Activated CD4-positive, alpha-beta memory T cell treated with anti-CD3 and anti-CD28 coated beads, Interleukin-2, amount 10 ng/mL, durations not matched to agents 7 days and 5 days (primary cell): ENCODE measurements at places on chromosomes 1 and 21. TPM values are rescaled to one million over a fixed set of nuclear protein-coding genes. Genes with fewer than 3 reads are reported as not detected.

GRCh38 chr1:39301606-39302005 lies 97.1 kb downstream of the MACF1 start:
- peaks cover 66% of the 10 kb centered on the region for H3K36me3 ChIP-seq
- H3K4me3 ChIP-seq: no peak overlapping the region
- H3K27ac ChIP-seq: no peak overlapping the region
- H3K27me3 ChIP-seq: no peaks in the 10 kb centered on the region
- no peak for DNase-seq

- DNase-seq: no peak
- no peaks in the 10 kb centered on the region for H3K27me3 ChIP-seq
- no peak overlapping the region for H3K27ac ChIP-seq
- no peaks in the 10 kb centered on the region for H3K36me3 ChIP-seq
- H3K4me3 ChIP-seq: no peak overlapping the region
- no peaks in the 10 kb centered on the region for H3K4me1 ChIP-seq
These were observed 575.0 kb upstream of the CHRM3 start for GRCh38 chr1:238811211-238811879.

DNA sequence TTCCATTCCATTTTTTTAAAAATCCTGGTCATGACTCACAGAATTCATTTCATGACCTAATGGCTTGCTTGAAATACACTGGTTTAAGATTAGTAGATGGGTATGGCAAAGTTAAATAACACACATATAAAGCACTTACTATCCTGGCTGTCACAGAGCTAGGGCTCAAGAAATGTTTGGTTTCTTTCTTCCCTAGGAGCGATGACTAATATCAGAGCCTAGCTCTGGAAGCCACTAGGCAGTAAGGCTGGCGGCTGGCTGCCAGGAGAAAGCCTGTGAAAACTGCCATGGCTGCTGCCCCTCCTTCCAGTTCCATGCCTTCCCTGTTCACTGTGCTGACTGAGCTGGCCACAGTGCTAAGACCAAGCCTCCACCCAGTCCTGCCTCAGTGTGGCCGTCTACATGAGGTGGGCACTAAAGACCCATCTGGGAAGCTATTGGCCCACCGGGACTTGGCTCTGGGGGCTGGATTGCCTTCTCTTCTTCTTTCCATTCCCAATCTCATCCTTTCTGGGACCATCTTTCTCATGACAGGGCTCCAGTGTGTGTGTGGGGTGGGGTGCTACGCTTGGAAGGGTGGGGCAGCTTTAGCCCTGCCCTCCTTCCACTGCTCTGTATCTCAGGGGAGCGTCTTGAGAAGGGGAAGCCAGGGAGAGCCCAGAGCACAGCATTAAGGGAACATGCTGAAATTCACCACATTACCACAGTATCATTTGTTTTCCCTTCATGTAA lies 10.8 kb upstream of the ASCL5 start:
- no peak overlapping the region for H3K4me3 ChIP-seq
- no peak overlapping the region for H3K27ac ChIP-seq
- no peaks in the 10 kb centered on the region for H3K27me3 ChIP-seq
- H3K36me3 ChIP-seq: no peaks in the 10 kb centered on the region

GRCh38 chr1:14194511-14194910 lies 404.0 kb upstream of the KAZN start:
- no peak overlapping the region for H3K4me3 ChIP-seq
- no peaks in the 10 kb centered on the region for H3K36me3 ChIP-seq
- H3K4me1 ChIP-seq: no peaks in the 10 kb centered on the region
- no peak for DNase-seq
- no peak overlapping the region for H3K27ac ChIP-seq

GRCh38 chr1:154337253-154337894 lies 12.0 kb downstream of the ATP8B2 start:
- DNase-seq: no peak
- no peaks in the 10 kb centered on the region for H3K27me3 ChIP-seq
- peak overlapping the region; percentile 66 for H3K4me3 ChIP-seq

GRCh38 chr1:10160173-10160572 lies 50.2 kb upstream of the KIF1B start:
- H3K4me3 ChIP-seq: no peak overlapping the region
- H3K4me1 ChIP-seq: no peaks in the 10 kb centered on the region
- H3K27ac ChIP-seq: no peak overlapping the region

- no peak for DNase-seq
- H3K36me3 ChIP-seq: no peaks in the 10 kb centered on the region
- peaks cover 48% of the 10 kb centered on the region for H3K27me3 ChIP-seq
- H3K4me3 ChIP-seq: no peak within 1 kb of the TSS
- no peak within 1 kb of the TSS for H3K27ac ChIP-seq
These were observed at the start of gene TPM3 for GRCh38 chr1:154191990-154192461. Gene TPM3 (minus strand): TSS chr1:154192100. CDS start chr1:154192018, 82 bp downstream.

GRCh38 chr1:172851077-172851476 lies 192.2 kb downstream of the FASLG start:
- H3K36me3 ChIP-seq: peaks cover 3% of the 10 kb centered on the region
- H3K27me3 ChIP-seq: peaks cover 43% of the 10 kb centered on the region
- DNase-seq: no peak
- H3K4me1 ChIP-seq: peaks cover under 1% of the 10 kb centered on the region
- no peak overlapping the region for H3K27ac ChIP-seq

DNA sequence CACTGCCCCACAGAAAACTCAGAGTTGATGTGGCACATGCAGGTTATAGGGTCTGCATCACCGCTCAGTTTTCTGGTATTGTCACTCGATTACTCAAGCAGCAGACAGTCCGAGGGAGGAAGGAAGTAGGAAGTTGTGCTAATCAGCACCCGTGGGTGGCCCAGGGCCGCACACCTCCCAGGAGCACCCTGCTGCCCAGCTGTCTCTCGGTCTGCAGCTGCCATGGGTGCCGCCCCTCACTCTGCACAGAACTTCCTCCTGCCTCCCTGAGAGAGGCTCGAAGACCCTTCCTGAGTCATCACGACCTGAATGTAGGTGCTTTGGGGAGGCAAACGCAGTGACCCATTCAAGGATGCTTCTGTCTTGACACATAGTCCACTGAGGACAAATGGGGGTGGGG lies 4.2 kb upstream of the TFF3 start:
- peaks cover 13% of the 10 kb centered on the region for H3K27me3 ChIP-seq
- no peak overlapping the region for H3K4me3 ChIP-seq
- no peak for DNase-seq
- no peaks in the 10 kb centered on the region for H3K36me3 ChIP-seq
- peaks cover 7% of the 10 kb centered on the region for H3K4me1 ChIP-seq

DNA sequence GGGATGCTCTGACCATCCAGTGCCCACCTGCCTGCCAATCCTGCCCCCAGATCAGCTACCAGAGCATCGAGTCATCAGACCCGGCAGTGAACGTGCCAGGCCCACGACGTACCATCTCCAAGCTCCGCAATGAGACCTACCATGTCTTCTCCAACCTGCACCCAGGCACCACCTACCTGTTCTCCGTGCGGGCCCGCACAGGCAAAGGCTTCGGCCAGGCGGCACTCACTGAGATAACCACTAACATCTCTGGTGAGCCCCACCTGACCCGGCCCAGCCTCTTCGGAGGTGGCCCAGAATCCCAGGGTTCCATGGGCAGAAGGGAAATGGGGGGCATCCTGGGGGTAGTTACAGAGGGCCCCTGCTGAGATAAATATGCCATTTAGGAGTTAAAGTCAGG lies 43.1 kb downstream of the PTPRU start:
- no peak overlapping the region for H3K27ac ChIP-seq
- no peaks in the 10 kb centered on the region for H3K36me3 ChIP-seq
- H3K27me3 ChIP-seq: peaks cover 5% of the 10 kb centered on the region
- peaks cover 4% of the 10 kb centered on the region for H3K4me1 ChIP-seq

GRCh38 chr1:230563591-230563990 lies 78.7 kb upstream of the COG2 start:
- H3K36me3 ChIP-seq: no peaks in the 10 kb centered on the region
- H3K4me1 ChIP-seq: peaks cover 3% of the 10 kb centered on the region
- H3K27ac ChIP-seq: no peak overlapping the region
- peaks cover 30% of the 10 kb centered on the region for H3K27me3 ChIP-seq
- no peak overlapping the region for H3K4me3 ChIP-seq
- no peak for DNase-seq

DNA sequence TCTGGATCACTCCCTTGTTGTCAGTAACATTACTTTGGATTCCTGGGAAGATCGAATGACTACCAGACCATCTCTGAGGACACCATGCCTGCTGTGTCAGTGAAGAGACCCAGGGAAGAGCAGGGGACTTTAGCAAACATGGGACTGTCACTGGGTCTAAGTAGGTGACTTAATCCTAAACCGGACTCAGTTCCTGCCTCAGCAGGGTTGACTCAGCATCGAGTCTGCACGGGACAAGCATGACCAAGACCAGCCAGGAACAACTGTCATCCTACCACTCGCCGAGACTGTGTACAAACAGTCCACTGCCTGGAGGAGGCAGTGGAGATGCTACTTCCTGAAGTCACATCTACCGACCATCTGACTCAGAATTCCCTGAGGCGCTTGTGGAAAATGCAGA lies 53.2 kb upstream of the RAB4A start:
- no peaks in the 10 kb centered on the region for H3K27me3 ChIP-seq
- no peaks in the 10 kb centered on the region for H3K4me1 ChIP-seq
- H3K27ac ChIP-seq: no peak overlapping the region
- no peak for DNase-seq
- H3K4me3 ChIP-seq: no peak overlapping the region

GRCh38 chr1:203038217-203038741 lies 12.0 kb downstream of the PPFIA4 start:
- peaks cover 4% of the 10 kb centered on the region for H3K36me3 ChIP-seq
- peaks cover 10% of the 10 kb centered on the region for H3K4me1 ChIP-seq
- DNase-seq: no peak

DNA sequence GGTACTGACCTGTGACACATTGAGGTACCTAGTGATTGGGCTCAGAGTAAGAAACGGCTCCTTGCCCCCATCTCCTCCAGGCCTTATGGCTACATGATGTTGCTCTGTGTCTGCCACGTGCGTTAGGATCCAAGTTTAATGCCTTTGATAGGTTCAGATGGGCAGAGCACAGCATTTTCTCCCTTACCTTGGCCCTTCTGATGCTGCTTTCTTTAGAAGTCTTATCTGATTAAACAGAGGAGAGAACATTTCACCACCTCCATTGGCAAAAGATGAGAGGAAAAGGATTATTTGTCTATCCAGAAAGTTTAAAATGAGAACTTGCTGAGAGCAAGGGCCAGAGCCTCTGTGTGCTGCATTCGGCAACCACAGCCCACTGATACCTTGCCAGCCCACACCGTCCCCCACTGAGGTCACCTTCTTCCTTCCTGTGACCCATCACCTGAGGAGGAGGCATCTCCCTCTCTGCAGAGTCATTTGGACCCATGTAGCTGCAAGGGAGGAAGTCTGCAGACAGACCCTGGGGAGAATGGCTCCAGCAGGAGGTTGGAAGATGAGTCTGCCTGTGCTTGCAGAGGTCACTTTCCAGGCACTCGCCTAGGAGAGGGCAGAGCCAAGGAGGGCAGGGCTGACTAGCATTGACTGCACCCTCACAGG lies 16.7 kb downstream of the SHISA4 start:
- DNase-seq: no peak
- H3K27ac ChIP-seq: no peak overlapping the region
- peaks cover 6% of the 10 kb centered on the region for H3K4me1 ChIP-seq
- no peak overlapping the region for H3K4me3 ChIP-seq
- H3K36me3 ChIP-seq: no peaks in the 10 kb centered on the region

GRCh38 chr1:82762829-82763532 lies 962.2 kb downstream of the ADGRL2 start:
- no peaks in the 10 kb centered on the region for H3K27me3 ChIP-seq
- H3K27ac ChIP-seq: no peak overlapping the region
- H3K4me3 ChIP-seq: no peak overlapping the region
- DNase-seq: no peak
- no peaks in the 10 kb centered on the region for H3K36me3 ChIP-seq
- H3K4me1 ChIP-seq: no peaks in the 10 kb centered on the region

DNA sequence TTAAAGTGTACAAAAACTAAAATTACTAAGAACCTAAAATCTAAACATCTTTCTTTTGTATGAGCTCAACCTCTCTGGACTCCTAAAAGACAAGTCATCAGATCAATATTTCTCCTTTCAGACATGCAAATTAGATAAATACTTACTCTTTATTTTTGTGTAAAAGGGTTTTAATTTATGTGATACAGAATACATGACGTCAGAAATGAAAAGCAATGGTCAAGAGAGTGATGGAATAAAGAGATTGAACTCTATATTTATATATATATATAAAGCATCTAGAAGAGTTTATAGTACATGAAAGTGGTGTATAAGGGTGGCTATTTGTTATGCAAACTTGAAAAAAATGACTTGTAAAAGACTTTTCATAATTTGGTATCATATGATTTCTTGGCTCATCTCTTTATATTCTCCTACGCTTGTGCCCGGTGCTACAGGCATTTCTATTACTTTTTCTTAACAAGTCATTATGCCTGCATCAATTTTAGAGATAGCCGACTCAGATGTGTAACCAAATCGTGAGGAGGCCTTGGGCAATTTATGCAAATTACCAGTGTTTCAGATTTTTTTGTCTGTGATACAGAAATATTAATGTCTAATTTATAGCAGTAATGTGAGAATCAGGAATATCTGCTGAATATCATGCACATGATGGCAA lies 186.0 kb upstream of the OLFM3 start:
- H3K36me3 ChIP-seq: no peaks in the 10 kb centered on the region
- H3K4me3 ChIP-seq: no peak overlapping the region
- H3K4me1 ChIP-seq: no peaks in the 10 kb centered on the region

AIDA gene
- 70.2 TPM for total RNA-seq

ARHGEF2 gene
- total RNA-seq: 164 TPM

LCE1A gene
- total RNA-seq: not detected

SLC45A3 gene
- total RNA-seq: 0.18 TPM

SPRR5 gene
- not detected for total RNA-seq

DPT gene
- total RNA-seq: not detected

DNM3 gene
- total RNA-seq: 2.0 TPM

GPR157 gene
- 5.0 TPM for total RNA-seq
